ENCODE measurements at places on chromosomes 13 and 19. TPM values are rescaled to one million over a fixed set of nuclear protein-coding genes. Genes with fewer than 3 reads are reported as not detected.

Gene MBD3L3
- total RNA-seq = not detected

Gene PNPLA6
- 106 TPM for total RNA-seq

Gene ZNF675
- 21.0 TPM for total RNA-seq

Gene POSTN
- not detected for total RNA-seq

Gene LIN7B
- total RNA-seq = 5.6 TPM

Gene ISYNA1
- total RNA-seq = 20.0 TPM

Gene LGALS4
- total RNA-seq = 0.33 TPM

Gene ZDHHC20
- total RNA-seq = 53.5 TPM

Gene MAP2K2
- 129 TPM for total RNA-seq

Gene PRODH2
- not detected for total RNA-seq

Gene DOCK6
- 5.8 TPM for total RNA-seq

Gene APOC1
- 2.2 TPM for total RNA-seq

Measured in activated CD4-positive, alpha-beta memory T cell treated with anti-CD3 and anti-CD28 coated beads for 36 hours (primary cell).